Epithelial cell of alveolus of lung (primary cell): ENCODE measurements at places on chromosomes 16 and 17. TPM values are rescaled to one million over a fixed set of nuclear protein-coding genes. Genes with fewer than 3 reads are reported as not detected.

Gene TRPV2
- 16.9 and 115 TPM in 2 replicates for total RNA-seq

Gene CACNG3
- total RNA-seq = not detected in 2 replicates

Gene SSTR5
- 0.32 TPM in 1 of 2 replicates, not detected in the other for total RNA-seq

Gene TEKT5
- total RNA-seq = not detected in 2 replicates

Gene FOXJ1
- total RNA-seq = not detected in 2 replicates

Gene OTOP2
- not detected in 2 replicates for total RNA-seq

Gene DPEP1
- total RNA-seq = 0.26 and 6.7 TPM in 2 replicates

Gene GRAPL
- 0.72 and 1.0 TPM in 2 replicates for total RNA-seq

Gene MARF1
- total RNA-seq = 9.7 and 19.5 TPM in 2 replicates

Gene KRTAP4-9
- not detected in 2 replicates for total RNA-seq
